T-helper 2 cell (primary cell): ENCODE measurements at places on chromosomes 3 and 15.

- no peak for DNase-seq
Measured at GRCh38 chr3:195054311-195054710, 216.6 kb downstream of the XXYLT1 start.

- no peak for DNase-seq
Measured at GRCh38 chr3:126835472-126836219, 131.6 kb downstream of the CHCHD6 start.

DNA sequence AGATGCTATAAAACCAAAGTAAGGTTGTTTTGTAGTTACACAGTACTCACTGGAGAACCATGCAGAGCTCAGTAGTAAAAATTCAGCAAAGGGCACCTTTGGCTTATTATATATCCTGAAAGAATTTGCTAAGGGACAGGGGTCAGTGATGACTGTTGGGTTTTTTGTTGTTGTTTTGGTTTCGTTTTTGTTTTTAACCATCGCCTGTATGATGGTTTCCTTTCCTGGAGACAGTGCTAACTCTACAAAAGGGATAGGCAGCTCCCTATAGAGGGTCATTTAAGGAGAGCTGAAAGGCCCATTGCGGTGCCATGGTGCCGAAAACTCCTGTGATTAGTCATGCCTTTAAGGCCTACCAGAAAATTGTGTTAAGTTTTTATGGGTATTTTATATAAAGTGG is 118.2 kb upstream of the GOLIM4 start:
- DNase-seq, result no peak

GRCh38 chr3:50278880-50279224 is at the start of gene LSMEM2:
TSS of gene LSMEM2 (plus strand) at chr3:50279087. CDS start at chr3:50279114, 27 bp downstream.
- DNase-seq, result no peak

- DNase-seq, result no peak
Measured at GRCh38 chr3:154060238-154061000, 60.8 kb upstream of the ARHGEF26 start.

DNA sequence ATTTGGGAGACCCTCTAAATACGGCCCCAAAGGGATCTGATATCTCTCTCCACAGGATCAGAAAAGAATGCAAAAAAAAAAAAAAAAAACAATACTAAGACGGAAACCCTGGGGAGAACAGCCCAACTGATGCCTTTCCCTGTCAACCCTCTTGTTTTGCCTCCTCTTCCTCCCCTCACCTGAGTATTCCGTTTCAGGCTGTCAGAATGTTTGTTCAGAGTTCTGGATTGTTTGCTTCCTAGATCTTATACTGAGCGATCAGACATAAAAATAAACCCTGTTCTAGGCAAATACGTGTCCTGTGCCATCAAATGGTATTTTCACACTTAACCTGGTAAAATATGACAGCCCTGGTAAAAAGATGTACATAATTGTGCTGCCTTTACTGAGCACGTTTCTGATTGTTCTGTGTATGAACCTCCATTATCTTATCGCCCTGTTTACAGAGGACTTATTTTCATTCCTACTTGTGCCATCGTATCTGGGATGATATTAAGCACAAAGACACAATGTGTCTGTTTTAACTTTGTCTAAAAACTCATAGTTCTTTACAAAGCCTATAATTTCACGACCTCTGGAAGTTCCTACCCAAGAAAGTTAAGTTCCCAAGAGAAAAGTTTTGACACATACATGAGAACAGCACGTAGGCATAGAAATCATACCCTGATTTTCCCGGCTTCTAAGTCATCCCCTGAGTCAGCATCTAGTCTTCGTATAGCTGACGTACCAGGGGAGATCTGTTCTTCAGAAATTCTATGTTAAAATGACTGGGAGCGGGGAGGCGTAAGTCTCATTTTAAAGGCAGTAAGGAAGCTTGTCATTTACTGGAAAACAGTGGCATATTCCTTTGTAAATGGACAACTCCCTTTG is 856 bp downstream of the ZBTB38 start:
- no peak for DNase-seq

GRCh38 chr15:94397337-94397736 is 166.0 kb downstream of the MCTP2 start:
- DNase-seq, result no peak

DNA sequence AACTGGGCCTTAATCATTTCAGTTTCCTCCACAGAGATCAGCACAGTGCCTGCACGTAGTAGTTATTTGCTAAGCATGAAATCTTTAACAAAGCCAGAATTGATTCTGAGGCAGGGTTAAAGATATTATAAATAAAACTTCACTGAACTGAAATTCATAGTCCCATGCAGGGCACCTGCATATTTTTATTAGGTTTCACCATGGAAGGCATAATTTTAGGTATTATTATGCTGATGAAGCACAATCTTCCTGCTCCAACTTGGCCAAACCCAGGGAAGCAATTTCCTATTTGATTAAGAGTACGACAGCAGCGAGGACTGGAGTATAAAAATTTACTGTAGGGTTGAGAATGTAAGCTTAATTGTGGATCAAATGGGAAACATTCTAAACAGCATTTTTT is 1070.4 kb upstream of the CFAP20DC start:
- no peak for DNase-seq

DNA sequence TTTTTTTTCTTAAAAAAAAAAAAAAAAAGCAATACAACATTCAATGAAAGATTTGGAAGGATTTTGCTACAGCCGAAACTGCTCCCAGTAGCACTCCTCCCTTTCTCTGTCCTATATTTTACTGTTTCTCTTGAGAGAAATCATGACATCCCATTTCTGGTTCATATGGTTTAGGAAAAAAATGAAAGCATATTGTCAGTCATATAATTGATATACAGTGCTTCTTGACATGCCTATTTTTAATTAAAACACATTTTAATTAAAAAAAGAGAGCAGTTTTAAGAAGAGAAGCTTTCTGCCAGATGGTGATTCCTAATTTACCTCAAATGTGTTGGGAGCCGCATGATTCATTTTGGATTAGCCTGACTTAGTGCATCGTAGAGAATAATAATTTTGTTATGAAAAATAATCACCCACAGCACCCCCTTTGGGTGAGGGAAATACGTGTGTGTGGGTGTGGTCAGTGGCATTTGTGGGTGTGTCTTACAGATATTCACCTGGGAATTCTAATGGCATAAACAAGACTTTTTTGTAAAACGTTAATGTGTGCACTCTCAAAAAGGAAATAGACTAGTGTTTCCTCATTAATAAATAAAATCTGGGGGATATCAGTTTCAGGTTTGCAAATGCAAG is 544.5 kb downstream of the MFSD1 start:
- no peak for DNase-seq

- no peak for DNase-seq
Measured at GRCh38 chr3:126558336-126559071, at the start of gene C3orf22. TSS of gene C3orf22 (minus strand) at chr3:126558932. CDS start at chr3:126553390, 5,542 bp downstream.

DNA sequence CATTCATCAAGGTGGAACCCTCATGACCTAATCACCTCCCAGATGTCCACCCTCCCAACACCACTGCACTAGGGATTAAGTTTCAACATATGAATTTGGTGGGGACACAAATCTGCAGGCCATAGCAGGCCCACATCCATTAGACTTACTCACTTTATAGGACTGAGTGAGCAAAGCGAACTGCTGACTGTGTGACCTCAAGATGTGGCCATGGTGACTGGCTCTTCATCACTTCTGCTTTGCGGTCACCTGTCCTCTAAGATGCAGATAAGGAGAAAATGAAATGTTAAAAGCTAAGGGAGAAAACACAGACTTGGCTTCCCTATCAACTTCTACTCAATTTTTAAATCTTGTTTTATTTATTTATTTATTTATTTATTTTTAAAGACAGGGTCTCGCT is 14.5 kb upstream of the DCP1A start:
- DNase-seq, result no peak

GRCh38 chr15:36177590-36178302 is 401.7 kb upstream of the CDIN1 start:
- no peak for DNase-seq

GRCh38 chr3:52162250-52162872 is 8.1 kb upstream of the POC1A start:
- DNase-seq, result no peak

DNA sequence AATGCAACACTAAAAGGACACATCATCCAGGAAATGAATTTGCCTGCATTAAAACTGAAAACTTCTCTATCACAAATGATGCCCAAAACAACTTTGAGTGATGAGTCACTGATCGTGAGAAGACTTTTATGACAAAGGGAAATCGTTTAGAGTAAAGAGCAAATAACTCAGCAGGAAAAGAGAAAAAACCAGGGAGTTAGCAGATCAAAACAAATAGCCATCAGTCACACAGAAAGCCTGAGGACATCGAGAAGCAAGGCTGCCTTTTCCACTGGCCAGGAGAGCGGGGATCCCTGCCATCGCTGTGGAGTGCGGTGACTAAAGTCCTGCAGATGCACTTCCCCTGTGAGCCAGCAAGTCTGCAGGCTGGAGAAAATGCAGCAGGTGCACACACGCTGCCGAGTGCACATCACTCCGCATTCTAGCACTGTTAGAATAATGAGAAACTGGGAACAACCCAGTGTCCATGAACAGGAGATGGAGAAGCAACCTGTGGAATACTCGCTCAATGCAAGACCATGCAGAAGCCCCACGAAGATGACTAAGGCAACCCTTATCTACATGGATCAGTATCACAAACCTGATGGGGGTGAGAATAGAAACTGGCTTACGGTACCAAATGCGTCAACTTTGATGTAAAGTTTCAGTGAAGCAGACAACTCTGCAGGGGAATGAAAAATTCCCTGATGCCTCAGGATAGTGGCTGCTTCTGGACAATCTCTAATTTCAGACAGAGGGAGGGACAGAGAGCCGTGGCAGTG is 86.4 kb downstream of the NSMCE3 start:
- DNase-seq, result no peak

DNA sequence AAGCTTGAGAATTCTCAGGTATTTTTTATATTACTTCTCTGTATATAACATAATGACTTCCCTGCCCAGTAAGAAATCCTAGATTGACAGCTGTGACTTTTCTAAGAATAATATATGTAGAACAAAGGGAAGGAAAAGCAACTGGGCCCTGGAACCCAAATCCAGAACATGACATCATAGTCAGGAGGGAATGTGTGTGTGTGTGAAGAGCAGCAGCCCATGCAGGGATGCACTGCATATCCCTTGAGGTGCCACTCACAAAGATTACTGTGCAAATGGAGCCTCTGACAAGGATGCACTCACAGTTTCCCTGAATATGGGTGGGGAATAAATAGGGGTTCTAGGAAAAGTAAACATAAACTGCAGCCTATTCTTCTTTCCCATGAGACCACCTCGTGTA is 279.5 kb downstream of the NEK10 start:
- DNase-seq, result no peak

DNA sequence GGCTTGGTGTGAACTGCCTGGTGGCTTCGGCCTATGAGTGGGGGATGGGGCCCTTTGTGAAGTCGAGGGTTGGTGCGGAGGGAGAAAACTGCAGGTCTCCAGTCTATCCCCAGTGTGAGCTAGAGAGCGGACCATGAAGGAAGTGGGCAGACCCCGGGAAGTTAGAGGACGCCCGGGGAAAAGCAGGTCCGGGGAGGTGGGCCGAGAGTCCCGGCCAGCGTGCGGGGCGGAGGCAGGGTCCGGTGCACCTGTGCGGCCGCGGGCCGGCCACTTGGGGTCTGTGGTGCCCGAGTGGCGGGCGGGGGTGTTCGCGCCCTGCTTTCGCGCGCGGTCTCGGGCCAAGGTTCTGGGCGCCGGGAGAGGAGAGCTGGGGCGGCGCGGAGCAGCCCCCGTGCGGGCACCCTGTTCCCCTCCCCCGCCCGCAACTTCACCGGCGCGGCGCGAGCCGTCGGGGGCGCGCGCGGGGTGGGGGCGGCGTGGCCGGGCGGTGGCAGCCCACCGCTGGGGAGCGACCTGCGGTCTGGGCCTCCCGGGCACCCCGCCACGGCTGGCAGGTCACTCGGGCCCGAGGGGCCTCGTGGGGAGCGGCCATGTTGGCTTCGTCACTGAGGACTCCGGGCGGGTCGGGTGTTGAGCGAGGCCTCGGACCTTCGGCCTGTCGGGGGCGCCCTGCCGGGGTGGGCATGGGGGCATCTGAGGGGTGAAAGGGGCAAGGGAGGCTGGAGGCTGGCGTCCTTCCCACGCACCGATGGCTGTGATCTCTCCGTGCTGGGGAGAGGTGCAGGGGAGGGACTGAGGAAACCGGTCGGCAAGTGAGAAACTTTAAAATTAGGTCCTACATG is 4.8 kb downstream of the UBE2E1 start:
- peak; percentile 15 for DNase-seq

DNA sequence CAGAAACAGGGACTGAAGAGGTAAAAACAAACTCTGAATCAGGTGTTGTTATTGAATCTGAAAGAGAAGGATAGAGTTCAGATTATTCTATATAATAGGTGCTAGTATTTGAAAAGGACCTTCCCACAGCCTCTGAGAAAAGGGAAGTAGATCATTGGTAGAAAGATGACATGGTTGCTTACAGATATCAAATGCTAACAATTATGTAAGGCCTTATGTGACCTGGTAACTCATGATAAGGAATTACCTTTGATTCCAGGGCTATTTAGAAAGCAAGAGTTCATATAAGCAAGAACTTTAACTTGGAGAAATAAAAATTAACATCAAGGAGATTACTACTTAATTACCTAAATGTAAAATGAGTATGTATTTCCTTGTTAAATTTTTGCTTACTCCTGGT is 7.6 kb downstream of the SLC27A2 start:
- DNase-seq, result no peak
